ENCODE measurements at places on chromosomes 4 and X. TPM values are rescaled to one million over a fixed set of nuclear protein-coding genes. Genes with fewer than 3 reads are reported as not detected.

GRCh38 chrX:67585401-67585800 lies 41.6 kb downstream of the AR start:
- no peak overlapping the region for H3K27ac ChIP-seq
- H3K36me3 ChIP-seq = no peaks in the 10 kb centered on the region
- H3K4me3 ChIP-seq = no peak overlapping the region

DNA sequence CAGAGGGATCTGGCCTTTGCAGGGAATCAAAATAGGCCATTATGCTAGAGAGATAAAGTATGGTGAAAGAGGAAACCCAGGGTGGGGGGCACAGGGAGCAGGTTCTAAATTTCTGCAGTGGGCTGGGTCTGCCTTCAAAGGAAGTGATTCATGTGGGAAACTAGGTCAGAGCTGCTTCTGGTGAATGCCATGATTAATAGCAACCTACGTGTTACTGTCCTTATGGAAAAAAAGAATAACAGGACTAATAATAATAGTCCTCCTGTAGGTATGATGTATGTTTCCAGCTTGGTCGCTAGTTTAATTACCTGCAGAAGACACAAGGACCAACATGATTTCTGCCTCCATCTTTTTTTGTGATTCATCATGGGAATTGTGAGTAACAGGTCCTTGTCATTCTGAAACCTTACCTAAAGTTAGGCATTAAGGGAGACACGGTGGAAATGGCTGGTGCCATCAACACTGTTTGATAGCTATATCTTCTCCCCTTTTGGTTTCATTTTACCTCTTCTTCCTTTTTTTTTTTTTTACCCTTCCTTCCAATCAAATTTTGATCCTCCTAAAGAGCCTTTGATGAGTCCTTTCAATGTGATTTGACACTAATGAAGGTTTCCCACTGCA lies 180.4 kb downstream of the CPEB2 start:
- H3K27me3 ChIP-seq = no peaks in the 10 kb centered on the region
- H3K4me1 ChIP-seq = no peaks in the 10 kb centered on the region
- H3K4me3 ChIP-seq = no peak overlapping the region
- no peak overlapping the region for H3K27ac ChIP-seq

- no peak for DNase-seq
- no peaks in the 10 kb centered on the region for H3K27me3 ChIP-seq
- no peak overlapping the region for H3K27ac ChIP-seq
- H3K36me3 ChIP-seq = no peaks in the 10 kb centered on the region
- H3K4me3 ChIP-seq = no peak overlapping the region
Observed at GRCh38 chrX:14897042-14897441, 23.8 kb downstream of the MOSPD2 start.

DNA sequence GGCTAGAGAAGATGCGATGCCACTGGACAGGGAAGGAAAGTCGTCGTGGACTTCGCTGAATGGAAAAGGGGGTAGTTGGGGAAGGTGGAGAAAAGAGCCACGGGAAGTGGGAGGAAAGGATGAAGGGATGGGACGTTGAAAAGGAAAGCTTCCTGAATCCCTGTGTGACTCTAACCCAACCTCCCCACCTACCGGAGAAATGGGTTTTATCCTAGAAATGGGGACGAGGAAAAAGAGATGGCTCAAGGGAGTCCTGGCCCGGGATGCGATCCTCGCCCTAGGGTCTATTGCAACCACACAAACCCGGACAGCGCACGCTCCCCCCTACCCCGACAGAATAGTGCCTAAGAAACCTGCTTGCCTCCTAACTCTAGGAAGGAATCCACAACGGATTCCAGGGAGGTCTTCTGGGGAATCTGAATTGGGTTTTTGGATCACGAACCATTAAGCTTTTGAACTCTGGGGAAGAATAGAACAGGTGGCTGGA lies 738 bp upstream of the TSPAN5 start:
- H3K36me3 ChIP-seq = no peaks in the 10 kb centered on the region
- peak; percentile 39 for DNase-seq
- H3K4me1 ChIP-seq = peaks cover 9% of the 10 kb centered on the region
- no peaks in the 10 kb centered on the region for H3K27me3 ChIP-seq

GRCh38 chr4:153140294-153140693 lies 63.9 kb upstream of the TRIM2 start:
- no peak overlapping the region for H3K27ac ChIP-seq
- no peak overlapping the region for H3K4me3 ChIP-seq
- DNase-seq = no peak
- no peaks in the 10 kb centered on the region for H3K36me3 ChIP-seq

Gene OGT
- total RNA-seq = 101 TPM

Gene SLITRK2
- total RNA-seq = 1.7 TPM

GRCh38 chr4:185283723-185284122 lies 74.3 kb downstream of the SNX25 start:
- no peak for DNase-seq
- H3K4me1 ChIP-seq = no peaks in the 10 kb centered on the region
- H3K27me3 ChIP-seq = no peaks in the 10 kb centered on the region
- no peaks in the 10 kb centered on the region for H3K36me3 ChIP-seq

DNA sequence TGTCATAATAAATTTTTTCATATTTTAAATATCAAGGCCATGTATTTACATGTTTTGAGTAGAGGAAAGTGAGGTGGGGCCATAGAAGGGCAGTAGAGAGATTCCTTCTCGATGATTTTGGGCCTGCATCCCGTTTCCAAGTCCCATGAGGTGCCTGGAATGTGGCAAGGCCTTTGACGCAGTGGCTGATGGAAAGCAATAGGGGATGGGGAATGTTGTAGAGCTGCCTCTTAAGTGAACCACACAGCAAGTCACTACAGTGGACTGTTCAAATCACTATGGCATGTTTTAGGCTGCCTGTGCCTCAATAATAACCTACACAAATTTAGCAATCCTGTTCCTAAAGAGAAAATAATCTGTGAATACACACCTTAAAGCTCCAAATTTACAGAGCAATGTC lies 48.3 kb downstream of the ANXA5 start:
- H3K4me3 ChIP-seq = no peak overlapping the region
- no peaks in the 10 kb centered on the region for H3K4me1 ChIP-seq
- no peaks in the 10 kb centered on the region for H3K36me3 ChIP-seq
- DNase-seq = no peak
- H3K27ac ChIP-seq = no peak overlapping the region

GRCh38 chr4:158786955-158787354 lies 18.1 kb downstream of the FNIP2 start:
- no peak overlapping the region for H3K4me3 ChIP-seq
- peaks cover 4% of the 10 kb centered on the region for H3K4me1 ChIP-seq

DNA sequence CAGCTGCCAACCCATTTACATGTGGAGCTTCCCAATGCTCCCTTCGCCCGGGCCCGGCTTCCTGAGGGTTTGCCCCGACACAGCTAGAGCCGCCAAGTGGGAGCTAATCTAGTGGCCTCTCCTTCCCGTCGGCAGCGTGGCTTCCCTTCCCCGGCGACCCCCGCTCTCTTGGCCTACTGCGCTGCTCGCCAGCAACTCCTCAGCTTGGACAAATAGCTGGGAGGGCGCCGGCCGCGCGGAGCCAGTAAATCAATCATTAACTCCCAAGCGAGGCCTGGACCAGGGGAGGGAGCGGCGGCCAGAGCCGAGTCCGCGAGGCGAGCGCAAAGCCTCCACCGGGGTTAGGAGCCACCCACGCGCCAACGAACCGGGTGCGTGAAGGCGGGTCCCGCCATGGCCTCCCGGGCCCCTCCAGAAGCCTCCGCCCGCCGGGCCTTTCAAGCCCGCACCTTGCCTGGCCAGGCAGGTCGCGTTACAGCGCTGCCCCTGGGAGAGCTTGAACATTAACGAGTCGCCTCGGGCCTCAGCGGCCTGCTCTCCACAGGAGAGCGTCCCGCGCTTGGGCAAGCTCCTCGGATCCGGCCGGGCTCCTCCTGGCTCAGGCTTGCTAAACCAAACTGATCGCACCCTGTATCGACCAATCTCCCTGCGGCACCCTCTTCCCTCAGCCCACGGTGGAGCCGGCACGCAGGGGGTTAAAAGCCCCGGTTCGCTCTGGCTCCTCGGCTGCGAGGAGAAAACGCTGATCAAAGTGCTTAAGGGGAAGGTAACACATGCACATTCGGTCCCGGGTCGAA lies 10.6 kb upstream of the BCOR start:
- H3K4me1 ChIP-seq = peaks cover 1% of the 10 kb centered on the region
- no peaks in the 10 kb centered on the region for H3K36me3 ChIP-seq
- no peaks in the 10 kb centered on the region for H3K27me3 ChIP-seq
- H3K27ac ChIP-seq = peak overlapping the region; percentile 96
- DNase-seq = peak; percentile 58

Gene IGBP1
- total RNA-seq = 107 TPM

- DNase-seq = no peak
- no peaks in the 10 kb centered on the region for H3K36me3 ChIP-seq
- H3K27ac ChIP-seq = no peak overlapping the region
- no peak overlapping the region for H3K4me3 ChIP-seq
- no peaks in the 10 kb centered on the region for H3K27me3 ChIP-seq
Observed at GRCh38 chr4:168822481-168822880, 187.6 kb downstream of the CBR4 start.

Gene PDLIM3
- total RNA-seq = 78.7 TPM

GRCh38 chrX:132488180-132488705 lies 595 bp downstream of the MBNL3 start:
- no peaks in the 10 kb centered on the region for H3K27me3 ChIP-seq
- DNase-seq = no peak
- H3K27ac ChIP-seq = peak overlapping the region; percentile 74
- H3K36me3 ChIP-seq = no peaks in the 10 kb centered on the region
- no peaks in the 10 kb centered on the region for H3K4me1 ChIP-seq

DNA sequence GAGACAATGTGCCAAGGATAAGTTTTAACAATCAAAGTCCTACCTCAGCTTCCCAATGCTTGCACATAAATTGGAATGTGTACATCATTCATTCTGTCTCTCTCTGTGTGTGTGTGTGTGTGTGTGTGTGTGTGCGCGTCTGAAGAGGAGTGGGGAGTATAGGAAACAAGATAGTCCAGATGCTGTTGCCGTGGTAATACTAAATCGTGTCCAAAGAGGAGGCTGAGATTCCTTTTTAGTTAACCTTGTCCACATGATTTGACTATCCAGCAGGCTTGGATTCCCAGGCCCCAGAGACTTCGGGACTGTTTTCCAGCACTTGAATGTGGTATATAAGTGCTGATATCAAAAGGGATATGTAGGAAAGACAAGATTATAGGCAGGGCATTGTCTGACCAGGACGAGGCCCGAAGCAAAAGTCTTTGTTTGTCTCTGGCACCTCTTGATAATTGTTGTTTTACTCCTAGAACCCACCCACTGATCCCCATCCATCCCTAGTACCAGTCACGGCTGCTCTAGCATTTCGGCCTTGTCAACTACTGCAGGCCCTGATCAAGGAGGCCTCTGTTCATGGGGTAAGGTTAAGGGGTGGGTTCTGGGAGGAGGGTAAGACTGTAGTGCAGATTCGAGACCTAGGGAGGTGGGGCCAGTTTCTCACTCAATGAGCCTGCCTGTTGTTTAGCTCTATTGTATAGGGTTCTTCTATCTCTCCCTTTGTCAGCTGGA lies 3.9 kb downstream of the PLP1 start:
- H3K27ac ChIP-seq = no peak overlapping the region
- H3K27me3 ChIP-seq = no peaks in the 10 kb centered on the region
- no peak overlapping the region for H3K4me3 ChIP-seq

DNA sequence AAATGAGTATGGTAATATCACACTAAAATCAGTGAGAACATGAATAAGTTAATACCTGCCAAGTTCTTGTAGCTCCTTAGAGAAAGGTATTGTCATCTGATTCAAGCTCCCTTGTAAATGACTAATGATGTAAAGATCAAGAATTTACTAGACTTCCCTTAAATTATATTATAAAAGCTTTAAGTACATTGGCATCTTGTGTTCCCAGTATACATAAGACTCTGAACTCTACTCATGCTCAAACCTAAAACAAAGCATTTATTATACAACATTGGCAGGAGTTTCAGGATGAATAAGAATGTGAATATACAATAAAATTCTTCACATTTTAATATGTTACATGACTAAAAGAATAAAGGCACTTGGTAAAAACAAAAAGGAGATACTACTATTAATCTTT lies 126.8 kb upstream of the UNC5C start:
- H3K4me3 ChIP-seq = no peak overlapping the region
- DNase-seq = no peak
- H3K36me3 ChIP-seq = no peaks in the 10 kb centered on the region
- no peaks in the 10 kb centered on the region for H3K27me3 ChIP-seq
- H3K27ac ChIP-seq = no peak overlapping the region

GRCh38 chr4:28481565-28481964 lies 1620.9 kb downstream of the STIM2 start:
- H3K36me3 ChIP-seq = no peaks in the 10 kb centered on the region
- no peaks in the 10 kb centered on the region for H3K4me1 ChIP-seq
- H3K27me3 ChIP-seq = no peaks in the 10 kb centered on the region
- no peak overlapping the region for H3K27ac ChIP-seq
- no peak for DNase-seq

Gene ADAM29
- not detected for total RNA-seq

DNA sequence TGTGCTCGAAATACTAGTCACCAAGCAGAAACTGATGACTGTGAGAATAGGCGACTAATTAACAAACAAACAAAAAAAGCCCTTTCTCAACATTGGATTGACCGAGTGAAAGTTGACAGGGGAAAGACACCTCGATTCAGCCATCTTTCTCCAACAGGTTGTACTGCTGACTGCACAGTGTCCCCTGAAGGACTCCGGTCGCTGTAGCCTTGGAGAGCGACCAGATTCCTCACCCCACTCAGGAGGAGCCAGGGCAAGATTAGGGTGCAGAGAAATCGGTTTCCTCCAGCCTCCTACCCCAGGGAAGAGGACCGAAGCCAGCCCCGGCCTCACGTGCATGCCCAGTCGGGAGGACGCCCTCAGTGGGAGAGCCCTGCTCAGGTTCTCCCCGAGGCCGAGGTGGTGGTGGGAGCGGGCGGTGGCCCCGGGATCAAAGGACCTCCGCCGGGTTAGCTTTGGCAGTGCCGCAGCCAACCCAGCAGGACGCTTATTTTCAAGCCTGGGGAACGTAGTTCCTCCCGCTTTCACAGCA lies 1.1 kb upstream of the RAP1GDS1 start:
- H3K36me3 ChIP-seq = no peaks in the 10 kb centered on the region
- peak overlapping the region; percentile 92 for H3K4me3 ChIP-seq
- H3K27me3 ChIP-seq = no peaks in the 10 kb centered on the region
- H3K4me1 ChIP-seq = peaks cover 4% of the 10 kb centered on the region

DNA sequence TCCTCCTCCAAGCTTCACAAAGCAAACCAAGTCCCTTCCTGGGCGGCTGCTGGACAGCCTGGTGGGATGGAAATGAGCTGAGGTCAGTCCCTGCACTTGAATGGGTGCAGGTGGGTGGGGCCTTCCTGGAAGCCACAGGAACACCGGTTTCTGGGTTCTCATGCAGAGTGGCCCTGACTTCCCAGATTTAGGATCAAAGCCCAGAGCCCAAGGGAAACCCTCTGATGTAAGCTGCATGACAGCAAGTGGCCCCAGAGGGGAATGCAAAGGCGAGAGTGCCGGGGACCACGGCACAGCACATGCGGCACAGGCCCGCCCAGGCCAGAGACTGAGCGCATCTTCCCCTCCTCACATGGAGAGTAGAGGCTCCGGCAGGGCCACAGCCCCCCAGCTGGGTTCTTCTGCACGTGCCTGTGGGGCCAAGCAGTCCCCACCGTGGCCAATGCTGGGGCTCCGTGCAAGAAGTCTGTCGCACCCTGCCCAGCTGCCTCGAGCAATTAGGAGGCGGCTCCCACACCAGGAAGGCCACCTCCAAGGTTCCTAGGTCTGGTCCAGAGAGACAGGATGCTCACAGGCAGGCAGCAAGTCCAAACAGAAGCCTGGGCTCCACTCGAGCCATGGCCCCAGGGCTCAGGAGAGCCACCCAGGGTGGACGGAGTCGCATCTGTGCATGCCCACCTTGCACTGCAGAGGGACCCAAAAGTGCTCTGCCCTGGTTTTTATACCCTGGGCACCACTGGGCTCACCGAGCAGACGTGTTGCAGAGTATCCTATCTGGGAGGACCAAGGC lies 83.0 kb downstream of the HTRA3 start:
- no peak overlapping the region for H3K4me3 ChIP-seq
- peak overlapping the region; percentile 79 for H3K27ac ChIP-seq
- H3K4me1 ChIP-seq = peaks cover 35% of the 10 kb centered on the region
- no peaks in the 10 kb centered on the region for H3K36me3 ChIP-seq

Gene CWH43
- 0.33 TPM for total RNA-seq
